A549 treated with Hydrocortisone at 1 μM for 4 hours (cell line): ENCODE measurements at places on chromosomes 3 and 15. TPM values are rescaled to one million over a fixed set of nuclear protein-coding genes. Genes with fewer than 3 reads are reported as not detected.

ZIC1 gene
- total RNA-seq, result 0.01 to 0.18 TPM (median 0.10 TPM) in 3 of 5 replicates, not detected in the others

ASB14 gene
- total RNA-seq, result not detected in 5 replicates

TGM5 gene
- not detected in 5 replicates for total RNA-seq

SPG11 gene
- total RNA-seq, result 6.8 to 9.5 TPM (median 9.0 TPM) in 5 replicates
